ENCODE measurements at places on chromosomes 1 and 21.

DNA sequence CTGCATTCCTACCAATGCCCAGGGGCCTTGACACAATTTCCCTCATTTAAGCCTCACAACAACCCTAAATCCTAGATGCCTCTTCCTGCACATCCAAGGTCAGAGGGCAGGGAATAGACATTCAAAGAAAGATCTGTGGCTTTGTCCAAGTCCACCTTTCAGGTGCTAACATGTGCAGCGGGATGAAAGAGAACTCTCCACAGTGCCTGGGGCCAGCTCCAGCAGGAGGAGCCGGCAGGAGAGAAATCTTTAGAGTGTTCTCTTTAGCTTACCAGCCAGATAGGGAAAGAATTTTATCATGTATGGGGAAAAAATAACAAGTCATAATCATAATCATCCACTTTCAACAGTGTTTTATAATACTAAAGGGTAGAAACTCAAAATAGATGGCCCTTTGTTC lies 319.7 kb downstream of the MATN1 start:
- DNase-seq, result no peak

DNA sequence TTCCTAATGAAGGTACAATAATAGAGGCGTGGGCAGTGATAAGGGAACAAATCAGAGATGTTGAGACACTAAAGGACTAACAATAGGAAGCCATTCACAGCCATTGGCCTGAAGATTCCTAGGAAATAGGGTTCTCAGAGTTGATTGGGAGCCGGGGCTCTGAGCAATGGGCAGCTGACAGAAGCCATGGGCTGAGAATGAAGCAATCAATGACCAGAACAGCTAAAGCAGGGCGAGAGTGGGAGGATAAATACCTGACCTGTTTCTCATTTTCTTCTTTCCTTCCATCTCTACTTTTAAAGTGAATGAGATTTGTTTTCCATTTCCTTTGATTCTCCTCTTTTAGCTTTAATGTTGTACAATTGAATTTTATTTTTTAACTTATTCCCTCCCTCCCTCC lies 774.7 kb upstream of the ADGRL4 start:
- DNase-seq, result no peak

GRCh38 chr1:36913484-36914060 lies 120.7 kb downstream of the GRIK3 start:
- DNase-seq, result no peak

- DNase-seq, result no peak
Measured at GRCh38 chr1:175268720-175269119, 76.1 kb upstream of the KIAA0040 start.

DNA sequence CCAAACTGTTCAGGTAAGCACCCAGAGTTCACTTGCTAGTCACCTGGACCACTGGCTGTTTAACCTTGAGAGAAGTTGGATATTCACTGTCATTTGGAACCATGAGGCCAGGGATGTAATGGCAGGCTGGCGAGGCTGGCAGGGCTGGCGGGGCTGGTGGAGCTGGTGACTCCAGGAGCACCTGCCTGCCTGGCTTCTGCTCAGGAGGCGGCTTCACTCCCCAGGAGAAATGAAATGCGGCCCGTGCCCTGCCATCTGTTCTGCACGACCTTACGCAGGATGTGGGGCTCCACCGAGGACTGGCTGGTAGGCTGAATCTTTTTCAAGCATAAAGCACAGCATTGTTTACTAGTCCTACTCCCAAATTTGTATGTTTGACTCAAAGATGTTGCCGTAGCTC lies 22.7 kb upstream of the MX1 start:
- DNase-seq, result no peak

- no peak for DNase-seq
Measured at GRCh38 chr1:148166558-148167492, 14.7 kb upstream of the NBPF11 start.

- no peak for DNase-seq
Measured at GRCh38 chr1:18384471-18384870, 96.3 kb upstream of the KLHDC7A start.

DNA sequence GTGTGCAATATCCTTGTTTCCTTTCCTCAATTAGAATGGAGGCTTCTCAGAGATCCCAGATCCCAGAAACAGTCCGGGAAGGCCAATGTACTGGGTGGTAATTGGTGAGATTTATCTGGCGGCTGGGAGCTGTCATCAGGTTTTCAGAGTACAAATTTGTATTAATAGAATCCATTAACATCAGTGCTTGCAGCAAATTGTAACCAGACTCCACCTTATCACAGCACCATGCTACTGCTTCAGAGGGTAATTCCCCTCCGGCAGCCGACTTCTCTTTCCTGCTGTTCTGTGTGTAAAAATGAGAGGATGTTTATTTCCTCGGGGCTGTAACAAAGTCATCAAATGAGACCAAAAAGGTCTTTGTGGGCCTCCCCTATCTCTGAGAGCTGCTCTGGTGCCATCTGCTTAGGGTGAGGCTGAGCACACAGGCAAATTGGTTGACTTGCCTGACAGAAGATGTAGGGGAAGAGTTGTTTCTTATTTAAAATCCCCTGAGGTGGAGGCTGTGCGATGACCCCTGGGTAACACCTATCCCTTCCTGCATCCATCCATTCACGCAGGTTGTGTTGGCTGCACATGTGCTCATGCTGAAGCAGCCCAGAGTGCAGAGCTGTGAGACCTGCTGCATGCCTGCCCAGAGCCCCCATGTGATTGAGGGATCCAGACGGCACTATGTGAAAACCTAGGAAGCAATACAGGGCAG lies 19.2 kb downstream of the NFASC start:
- no peak for DNase-seq

- DNase-seq, result no peak
Measured at GRCh38 chr1:27356619-27357280, 10.0 kb downstream of the MAP3K6 start.

- DNase-seq, result no peak
Measured at GRCh38 chr1:65476327-65476726, 55.9 kb downstream of the LEPR start.

DNA sequence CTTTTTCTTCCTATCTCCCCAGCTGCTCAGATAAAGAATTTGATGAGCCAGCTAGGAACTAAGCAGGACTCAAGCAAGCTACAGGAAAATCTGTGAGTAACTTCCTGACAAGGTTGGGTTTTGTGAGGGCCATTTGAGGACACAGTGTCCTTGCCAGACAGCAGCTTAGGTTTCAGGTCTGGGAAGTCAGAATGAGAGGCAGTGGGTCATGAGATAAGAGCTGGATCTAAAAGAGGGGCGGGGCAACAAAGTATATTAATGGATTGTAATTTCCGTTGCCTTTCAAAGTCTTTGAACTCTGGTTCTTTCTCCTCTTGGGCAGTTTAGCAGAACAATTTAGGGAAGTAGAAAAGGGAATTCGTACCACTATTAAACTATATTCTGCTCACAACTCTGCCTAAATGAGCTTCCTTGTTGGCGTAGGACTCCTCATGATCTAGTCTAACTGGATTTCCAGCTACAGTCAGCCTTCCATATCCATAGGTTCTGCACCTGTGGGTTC lies 16.6 kb downstream of the STX12 start:
- DNase-seq, result no peak

GRCh38 chr21:42724226-42724920 lies 71.0 kb downstream of the PDE9A start:
- DNase-seq, result no peak

DNA sequence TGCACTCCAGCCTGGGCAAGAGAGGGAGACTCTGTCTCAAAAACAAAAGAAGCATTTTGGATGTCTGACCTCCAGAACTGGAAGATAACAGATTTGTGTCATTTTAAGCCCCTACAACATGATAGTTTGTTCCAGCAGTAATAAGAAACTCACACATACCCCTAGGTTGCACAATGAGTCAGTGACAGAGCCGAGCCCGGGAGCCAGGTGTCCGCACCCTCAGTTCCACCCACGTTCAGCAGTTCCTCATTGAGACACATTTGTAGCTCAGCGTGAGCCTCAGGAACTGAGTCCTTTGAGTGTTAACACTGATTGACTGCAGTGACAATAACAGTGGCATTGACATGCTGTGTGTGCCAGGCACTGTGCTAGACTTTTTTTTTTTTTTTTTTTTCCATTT lies 19.8 kb downstream of the LRRC38 start:
- DNase-seq, result no peak

GRCh38 chr1:167479331-167479979 lies 38.9 kb downstream of the CD247 start:
- DNase-seq, result no peak

DNA sequence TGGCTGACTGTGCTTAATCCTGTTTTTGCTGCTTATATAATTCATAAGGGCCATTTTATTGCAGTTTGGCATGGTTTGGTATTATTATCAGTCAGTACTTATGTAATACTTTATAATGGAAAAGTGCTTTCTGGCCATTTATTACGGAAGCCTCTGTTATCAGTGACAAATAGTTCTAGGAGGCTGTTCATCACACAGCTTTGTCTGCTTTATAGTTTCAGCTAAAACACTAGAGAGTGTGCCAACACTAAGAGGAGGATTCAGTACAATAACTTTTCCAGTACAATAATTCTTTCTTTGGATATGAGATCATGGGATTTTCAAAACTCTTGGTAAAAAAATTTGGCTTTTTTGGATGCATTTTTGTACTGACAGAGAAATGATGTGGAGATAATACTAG lies 102.9 kb upstream of the PTGFR start:
- no peak for DNase-seq

DNA sequence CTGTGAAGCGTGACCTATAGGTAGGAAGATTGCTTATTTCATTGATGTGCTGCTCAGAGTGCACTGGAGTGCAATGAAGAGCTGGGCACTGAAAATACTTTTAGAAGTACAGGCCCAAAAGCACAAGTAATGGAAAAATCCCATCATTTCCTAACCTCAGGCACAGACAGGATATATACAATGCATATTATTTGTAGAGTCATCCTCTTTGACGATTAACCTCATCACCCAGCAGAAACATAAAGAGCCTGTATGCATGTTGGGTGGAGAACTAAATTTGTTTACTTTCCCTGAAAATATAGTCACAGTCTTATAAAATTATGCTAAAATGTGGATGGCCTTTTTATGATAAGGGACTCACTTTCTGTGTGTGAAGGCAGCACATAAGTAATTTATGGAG lies 98.1 kb downstream of the TNNI3K start:
- DNase-seq, result no peak

DNA sequence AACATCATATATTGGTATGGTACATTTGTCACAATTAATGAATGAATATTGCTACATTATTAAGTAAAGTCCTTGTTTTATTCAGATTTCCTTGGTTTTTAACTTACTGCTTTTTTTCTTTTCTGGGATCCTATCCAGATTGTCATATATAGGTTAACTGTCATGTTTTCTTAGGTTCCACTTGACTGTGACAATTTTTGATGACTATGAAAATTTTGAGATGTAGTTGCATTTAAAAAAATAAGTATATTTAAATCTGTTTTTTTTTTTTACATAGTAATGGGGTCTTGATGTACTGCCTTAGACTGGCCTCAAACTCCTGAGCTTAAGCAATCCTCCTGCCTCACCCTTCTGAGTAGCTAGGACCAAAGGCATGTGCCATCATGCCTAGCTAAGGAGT lies 76.8 kb downstream of the ATP6V1G3 start:
- DNase-seq, result no peak

- no peak for DNase-seq
Measured at GRCh38 chr1:156590326-156591180, 1.0 kb upstream of the NAXE start.

DNA sequence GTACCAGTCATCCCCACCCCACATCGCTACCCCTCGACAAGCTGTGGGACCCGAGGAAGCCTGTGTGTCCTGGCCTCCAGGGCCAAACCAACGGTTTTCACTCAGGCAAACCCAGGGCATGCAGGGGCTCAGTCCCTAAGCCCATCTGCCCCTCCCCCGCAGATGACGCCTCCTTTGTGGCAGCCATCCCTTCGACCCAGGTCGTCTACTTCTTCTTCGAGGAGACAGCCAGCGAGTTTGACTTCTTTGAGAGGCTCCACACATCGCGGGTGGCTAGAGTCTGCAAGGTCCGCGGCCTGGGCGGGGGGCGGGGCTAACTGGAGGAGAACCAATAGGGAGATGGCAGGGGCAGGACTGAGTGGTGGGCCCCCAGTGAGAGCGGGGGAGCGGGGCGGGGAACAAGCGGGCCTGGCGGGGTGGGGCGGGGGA lies 7.4 kb downstream of the SEMA4A start:
- DNase-seq, result no peak

- no peak for DNase-seq
Measured at GRCh38 chr1:202848191-202848542, 37.4 kb downstream of the PCAT6 start.

GRCh38 chr1:47527653-47528272 lies 89.9 kb downstream of the FOXD2 start:
- DNase-seq, result no peak

GRCh38 chr1:231850786-231851185 lies 224.2 kb downstream of the DISC1 start:
- DNase-seq, result no peak

- DNase-seq, result no peak
Measured at GRCh38 chr1:91697861-91698260, 188.1 kb downstream of the TGFBR3 start.

DNA sequence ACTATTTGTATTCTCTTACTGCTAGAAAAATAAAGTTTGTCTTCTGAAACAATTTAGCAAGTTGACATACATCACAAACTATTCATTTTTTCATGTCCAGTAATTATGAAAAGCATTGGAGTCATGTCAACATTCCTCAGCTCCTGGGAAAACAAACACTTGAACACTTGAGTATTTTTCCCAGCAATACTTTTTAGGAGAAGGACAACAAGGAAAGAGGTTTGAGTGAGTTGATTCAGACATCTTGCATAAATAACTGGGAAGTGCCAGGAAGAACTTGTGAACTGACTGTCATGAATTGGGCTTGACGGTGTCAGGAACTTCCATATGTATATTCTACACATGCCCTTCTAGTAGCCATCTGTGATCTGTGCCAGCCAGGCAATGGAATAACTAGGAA lies 195.6 kb downstream of the HMCN1 start:
- no peak for DNase-seq

- DNase-seq, result no peak
Measured at GRCh38 chr1:204560590-204561150, 44.5 kb downstream of the MDM4 start.

GRCh38 chr1:222754366-222755139 lies 17.6 kb downstream of the FAM177B start:
- no peak for DNase-seq

GRCh38 chr1:225688345-225688744 lies 35.4 kb upstream of the ENAH start:
- no peak for DNase-seq

GRCh38 chr1:85200463-85201339 lies at the start of gene SYDE2:
TSS of gene SYDE2 (minus strand) at chr1:85201016. CDS start at chr1:85200996, 20 bp downstream.
- DNase-seq, result peak; percentile 65

Data from activated CD8-positive, alpha-beta memory T cell treated with anti-CD3 and anti-CD28 coated beads for 1 hour (primary cell).